GM04504 (cell line): ENCODE measurements at places on chromosomes 2 and 18.

GRCh38 chr2:101253703-101254450 lies 1.2 kb downstream of the CNOT11 start:
- no peak for DNase-seq

GRCh38 chr2:175744000-175744399 lies 258.1 kb downstream of the LNPK start:
- DNase-seq: no peak

DNA sequence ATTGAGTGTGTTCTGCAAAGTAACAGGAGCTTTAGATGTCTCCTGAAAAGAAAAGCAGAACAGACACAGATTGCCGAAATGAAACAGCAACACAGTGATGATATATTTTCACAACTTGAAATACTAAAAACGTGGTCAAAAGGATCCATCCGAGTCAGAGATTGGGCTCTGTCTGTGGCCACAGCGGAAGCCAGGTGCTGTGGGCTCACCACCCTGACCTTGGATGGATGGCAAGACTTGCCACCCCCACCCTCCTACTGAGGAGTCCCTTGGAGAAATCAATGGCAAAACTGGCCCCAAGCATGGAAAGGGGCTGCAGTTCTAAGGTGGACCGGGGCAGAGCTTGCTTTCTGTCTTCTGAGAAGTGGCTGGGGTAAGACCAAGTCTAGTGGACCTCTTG lies 31.4 kb upstream of the ACKR3 start:
- no peak for DNase-seq

- DNase-seq: no peak
Measured at GRCh38 chr2:165057931-165058330, 102.6 kb upstream of the SLC38A11 start.

DNA sequence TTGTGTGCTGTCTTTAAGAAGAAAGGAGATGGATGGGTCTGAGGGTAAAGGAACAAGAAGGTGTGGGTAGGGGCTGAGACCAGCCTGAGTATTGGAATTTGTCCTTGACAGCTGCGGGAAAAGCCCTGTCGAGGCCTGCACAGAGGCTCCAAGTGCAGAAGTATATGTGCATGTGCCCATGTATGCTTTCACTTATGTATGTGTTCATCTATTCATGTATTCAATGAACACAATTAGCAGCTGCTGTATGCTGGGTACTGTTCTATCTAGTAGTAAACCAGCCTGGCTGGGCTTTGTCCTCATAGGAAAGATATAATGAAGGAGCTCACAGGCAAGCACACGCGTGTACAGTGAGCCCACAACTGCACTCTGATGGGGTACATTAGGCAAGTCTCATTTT lies 181.4 kb downstream of the CALCRL start:
- no peak for DNase-seq

DNA sequence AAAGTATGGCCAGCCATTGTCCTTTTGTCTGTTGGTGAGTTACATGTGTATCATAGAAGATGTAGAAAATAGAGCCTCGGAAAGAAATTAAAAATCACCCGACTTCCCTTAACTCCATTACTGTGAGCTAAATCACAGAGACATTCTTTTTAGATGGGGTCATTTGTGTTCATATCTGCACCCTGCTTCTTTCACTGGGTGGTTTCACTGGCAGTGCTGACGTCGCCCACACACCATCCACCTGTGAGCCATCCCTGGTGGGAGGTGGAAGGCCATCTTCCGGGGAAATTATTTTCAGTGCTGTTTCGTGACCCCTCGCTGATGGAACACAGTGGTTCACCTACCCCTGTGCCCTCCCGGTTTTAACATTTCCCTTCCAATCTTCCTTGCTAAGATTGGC lies 21.2 kb downstream of the SH3BP4 start:
- DNase-seq: no peak

DNA sequence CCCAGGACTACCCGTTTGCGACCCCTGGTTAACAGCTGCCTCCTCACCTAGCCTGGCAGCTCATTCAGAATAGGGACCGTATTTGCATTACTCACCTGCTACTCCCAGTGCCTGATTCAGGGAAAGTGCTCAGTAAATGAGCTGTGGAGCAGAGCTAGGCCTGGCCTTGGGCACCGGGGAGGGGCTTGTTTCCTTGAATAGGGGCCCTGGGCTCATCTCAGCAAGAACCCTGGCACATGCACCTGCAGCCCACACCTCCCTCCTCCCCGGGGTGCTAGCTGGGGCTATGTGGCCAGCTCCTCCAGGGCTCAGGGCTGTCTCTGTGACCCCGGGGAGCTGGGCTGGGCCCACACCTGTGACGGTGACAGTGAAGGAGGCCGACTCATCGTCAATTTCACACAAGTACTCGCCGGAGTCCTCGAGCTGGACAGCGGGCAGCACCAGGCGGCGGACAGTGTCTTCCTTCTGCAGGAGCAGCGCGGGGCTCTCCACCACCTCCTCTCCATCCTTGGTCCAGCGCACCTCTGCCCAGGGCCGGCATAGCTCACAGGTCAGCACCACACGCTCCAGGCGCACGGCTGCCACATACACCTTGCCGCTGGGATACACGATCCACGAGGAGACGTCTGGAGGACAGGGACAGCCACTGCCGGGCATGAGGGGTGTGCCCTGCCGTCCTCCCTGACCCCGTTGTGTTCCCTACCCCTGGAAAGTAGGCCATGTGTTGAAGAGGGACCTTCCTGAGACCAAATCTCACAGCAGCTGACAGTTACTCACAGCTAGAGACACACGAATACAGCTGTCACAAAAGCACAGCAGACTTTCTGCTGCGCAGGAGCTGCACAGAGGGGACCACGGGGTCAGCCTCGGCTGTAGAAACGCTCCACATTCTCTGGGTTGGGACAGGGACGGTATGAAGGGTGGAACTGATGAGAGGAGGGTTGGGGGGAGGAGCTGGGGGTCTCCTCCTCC lies 9.0 kb downstream of the OBSL1 start:
- no peak for DNase-seq

DNA sequence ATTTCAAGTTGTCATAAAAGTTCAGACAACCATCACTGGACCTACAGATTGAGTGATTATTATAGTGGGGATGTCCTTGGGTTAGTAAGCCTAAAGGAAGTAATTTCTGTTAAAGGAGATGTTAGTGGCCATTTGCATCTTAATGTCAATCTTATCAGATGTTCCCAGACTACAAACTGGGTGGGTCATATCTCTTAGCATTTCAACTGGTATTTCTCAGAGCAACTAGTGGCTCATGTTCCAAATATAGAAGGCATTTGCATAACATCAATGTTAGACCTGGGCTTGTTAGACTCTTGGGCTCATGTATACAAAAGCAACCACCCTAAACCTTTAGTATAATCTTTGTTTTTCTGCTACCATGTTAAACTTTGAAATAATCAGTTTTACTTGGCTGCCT lies 17.9 kb downstream of the PLEKHA3 start:
- no peak for DNase-seq

DNA sequence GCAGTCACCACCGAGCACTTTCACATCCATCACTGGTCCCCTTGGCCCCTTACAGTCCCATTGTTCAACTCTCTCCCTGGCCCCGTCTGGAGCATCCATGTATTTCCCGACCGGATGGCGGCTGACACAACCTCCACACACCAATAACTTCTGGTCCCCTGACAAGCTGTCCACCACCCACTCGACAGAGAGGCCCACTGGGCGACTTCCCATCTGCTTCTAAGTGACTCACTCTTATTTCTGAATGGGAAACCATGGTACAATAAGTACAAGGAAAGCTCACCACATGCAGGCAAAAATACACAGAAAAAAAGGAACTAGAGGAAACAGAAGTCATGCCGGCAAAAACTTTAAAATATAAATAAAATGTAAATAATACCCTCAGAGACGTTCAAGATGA lies 82.9 kb upstream of the RAB12 start:
- DNase-seq: no peak

- no peak for DNase-seq
Measured at GRCh38 chr2:32424739-32425138, 67.9 kb downstream of the BIRC6 start.
